ENCODE measurements at places on chromosomes 16 and 17.
A peak's percentile ranks its signal among the peaks of the same experiment; 100 is the strongest.

DNA sequence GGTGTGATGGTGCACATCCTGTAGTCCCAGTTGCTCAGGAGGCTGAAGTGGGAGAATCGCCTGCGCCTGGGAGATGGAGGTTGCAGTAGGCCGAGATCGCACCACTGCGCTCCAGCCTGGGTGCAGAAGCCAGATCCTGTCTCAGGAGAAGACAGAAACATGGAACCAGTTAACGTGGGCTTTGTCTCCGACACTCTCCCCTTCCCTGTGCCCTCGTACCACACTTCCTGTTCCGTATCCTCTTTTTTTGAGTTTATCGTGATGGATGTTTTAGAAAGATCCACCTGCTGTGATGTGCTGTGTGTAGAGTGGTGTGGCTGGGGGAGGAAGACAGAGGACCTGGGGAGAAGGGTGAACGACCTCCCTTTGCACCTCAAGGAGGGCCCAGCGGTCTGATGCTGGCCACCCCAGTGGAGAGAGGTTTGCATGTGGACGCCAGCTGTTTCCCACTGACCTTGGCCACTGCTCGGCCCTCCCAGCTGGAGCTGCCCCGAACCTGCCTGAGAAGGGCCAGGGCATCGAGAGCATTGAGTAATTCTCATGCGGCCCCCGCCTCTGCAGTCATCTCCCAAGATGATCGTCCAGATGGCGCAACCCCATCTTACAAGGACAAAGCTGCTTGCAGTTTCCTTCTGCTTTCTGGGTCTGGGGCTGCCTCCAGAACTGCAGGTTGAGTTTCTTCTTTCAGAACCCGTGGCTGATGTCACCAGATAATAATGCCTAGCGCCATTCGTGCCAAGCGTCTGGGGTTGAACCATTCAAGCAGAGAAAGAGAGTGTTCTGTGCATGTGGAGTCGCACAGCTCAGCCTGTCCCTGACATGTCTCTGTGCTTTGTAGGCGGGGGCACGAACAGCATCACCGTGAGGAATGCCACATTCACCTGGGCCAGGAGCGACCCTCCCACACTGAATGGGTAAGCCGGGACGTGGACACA is 126.3 kb downstream of the ABCC1 start:
- DNase-seq, result peak; percentile 11

GRCh38 chr16:17744921-17745572 is 274.3 kb upstream of the XYLT1 start:
- DNase-seq, result no peak

- DNase-seq, result peak; percentile 61
Measured at GRCh38 chr17:40818733-40819527, 3.5 kb downstream of the KRT10 start.

GRCh38 chr17:37284191-37284590 is 91.6 kb upstream of the C17orf78 start:
- no peak for DNase-seq

GRCh38 chr17:55648086-55648485 is 74.6 kb downstream of the TMEM100 start:
- DNase-seq, result no peak

- DNase-seq, result no peak
Measured at GRCh38 chr17:48209973-48210372, 102.4 kb downstream of the SNX11 start.

GRCh38 chr17:27956601-27957445 is 63.7 kb upstream of the LYRM9 start:
- DNase-seq, result no peak

Measured in substantia nigra (tissue), 51 donors.